Peyer's patch (tissue), 4 donors: ENCODE measurements at places on chromosomes 5 and 9. TPM values are rescaled to one million over a fixed set of nuclear protein-coding genes. Genes with fewer than 3 reads are reported as not detected.

The PCDHA9 gene
- total RNA-seq = not detected

The SPATA31C1 gene
- not detected for total RNA-seq

The ADAMTSL1 gene
- total RNA-seq = 8.3 TPM

- no peak for DNase-seq
These were observed 49.4 kb downstream of the AP3B1 start for GRCh38 chr5:78245136-78245535.

- DNase-seq = no peak
These were observed 11.0 kb downstream of the NAIF1 start for GRCh38 chr9:128056086-128056485.

DNA sequence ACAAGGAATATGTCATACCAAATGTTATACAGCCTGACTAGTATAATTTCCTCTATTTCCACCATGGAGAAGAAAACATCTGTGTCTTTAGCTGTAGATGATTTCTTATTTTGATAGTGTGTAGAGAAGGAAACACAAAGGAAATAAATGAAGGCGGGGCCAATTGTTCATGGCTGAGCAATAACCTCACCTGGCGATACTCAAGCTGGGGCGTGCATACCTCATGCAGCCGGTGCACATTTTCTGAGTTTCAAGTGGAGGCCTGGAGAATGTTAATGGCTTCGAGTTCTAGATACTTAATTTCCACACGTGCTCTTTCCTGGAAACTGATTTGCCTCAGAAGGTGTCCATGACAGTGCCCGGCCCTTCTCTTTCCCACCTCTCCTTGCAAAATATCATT, 127.4 kb upstream of the TAF11L2 start:
- no peak for DNase-seq

- DNase-seq = no peak
These were observed 665 bp downstream of the DNAJC18 start for GRCh38 chr5:139438707-139439012.
